ENCODE measurements at places on chromosomes 2 and 18.

DNA sequence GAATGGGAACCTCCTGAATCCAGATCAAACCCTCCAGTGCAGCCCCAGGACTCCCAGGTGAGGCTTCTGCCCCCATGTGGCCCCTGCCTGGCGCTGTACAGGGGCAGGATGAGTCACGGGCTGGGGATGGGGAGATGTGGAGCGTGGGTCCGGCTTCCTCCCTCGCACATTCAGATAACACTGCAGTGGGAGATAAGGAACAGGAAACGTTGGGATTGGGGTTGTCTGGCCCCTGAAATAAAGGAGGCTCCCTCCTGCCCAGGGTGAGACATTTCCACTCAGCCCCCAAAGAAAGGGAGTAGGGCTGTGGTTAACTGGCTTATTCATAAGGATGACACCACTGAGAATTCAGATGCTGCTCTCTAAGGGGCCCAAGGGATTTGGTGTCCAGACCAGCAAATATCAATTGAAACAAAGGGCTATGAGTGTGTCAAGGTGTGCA lies 30.7 kb downstream of the IGFBP5 start:
- DNase-seq = no peak

- DNase-seq = no peak
These were observed 743.6 kb downstream of the KCNJ3 start for GRCh38 chr2:155442088-155442487.

GRCh38 chr18:44968336-44968735 lies 287.6 kb downstream of the SETBP1 start:
- DNase-seq = no peak

DNA sequence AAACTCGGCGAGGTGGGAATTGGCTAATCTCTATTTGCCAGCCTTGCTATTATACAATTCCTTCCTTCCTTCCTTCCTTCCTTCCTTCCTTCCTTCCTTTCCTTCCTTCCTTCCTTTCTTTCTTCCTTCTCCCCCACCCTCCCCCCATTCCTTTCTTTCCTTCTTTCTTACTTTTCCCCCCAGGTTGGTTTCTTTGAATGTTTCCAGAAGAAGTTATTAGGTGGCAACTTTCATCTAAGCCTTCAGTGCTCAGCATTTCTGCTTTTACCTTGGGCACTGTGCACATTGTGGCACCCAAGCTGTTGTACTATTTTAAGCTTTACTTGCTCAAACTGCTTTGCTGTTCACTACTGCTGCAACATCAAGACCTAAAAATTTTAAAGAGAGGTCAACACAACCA lies 17.2 kb upstream of the CSRNP3 start:
- DNase-seq = no peak

- no peak for DNase-seq
These were observed 87.3 kb downstream of the SEPTIN10 start for GRCh38 chr2:109526442-109526970.

DNA sequence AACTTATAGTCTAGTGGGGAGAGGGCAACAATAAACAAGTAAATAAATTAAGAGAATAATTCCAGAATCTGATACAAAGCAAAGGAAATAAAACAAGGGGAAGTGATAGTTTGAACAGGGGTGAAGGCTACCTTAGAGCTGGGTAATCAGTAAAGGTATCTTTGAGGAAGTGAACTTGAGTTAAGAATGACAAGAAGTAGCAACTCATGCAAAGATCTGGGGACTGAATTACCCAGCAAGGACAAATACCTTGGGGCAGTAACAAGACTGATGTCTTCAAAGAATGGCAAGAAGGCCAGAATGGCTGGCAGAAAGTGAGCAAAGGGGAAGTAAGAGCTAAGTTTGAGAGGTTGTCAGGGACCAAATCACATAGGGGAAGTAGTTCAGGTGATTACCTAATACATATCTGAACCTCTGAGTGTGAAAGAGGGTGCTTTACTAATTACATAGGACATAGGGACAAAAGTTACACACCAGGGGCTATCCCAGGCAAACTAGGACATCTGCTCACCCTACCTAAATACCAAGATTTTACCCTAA lies 244.6 kb upstream of the HNRNPA3 start:
- no peak for DNase-seq

DNA sequence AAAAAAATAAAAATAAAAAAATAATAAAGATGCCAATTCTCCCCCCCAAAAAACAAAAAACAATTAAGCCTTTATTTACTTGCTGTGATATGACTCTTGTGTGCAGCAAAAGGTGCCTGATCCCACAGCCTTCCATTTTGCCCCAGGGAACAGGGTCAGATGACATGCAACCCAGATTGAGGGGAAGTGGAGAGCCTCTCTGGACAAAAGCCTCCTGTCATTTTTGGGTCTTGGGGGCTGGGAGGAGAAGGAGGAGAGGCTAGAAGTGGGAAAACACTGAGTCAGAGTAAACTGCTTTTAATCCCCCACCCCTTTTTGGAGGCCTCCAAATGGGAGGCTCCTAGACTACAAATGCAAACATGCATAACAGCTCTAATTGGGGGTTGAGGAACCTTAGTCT lies 46.6 kb upstream of the SCG2 start:
- no peak for DNase-seq

All from fibroblast of skin of abdomen (primary cell).